Activated CD8-positive, alpha-beta memory T cell treated with anti-CD3 and anti-CD28 coated beads, Interleukin-2, amount 10 ng/mL, durations not matched to agents 7 days and 5 days (primary cell): ENCODE measurements at places on chromosomes 3 and 15.
A peak's percentile ranks its signal among the peaks of the same experiment; 100 is the strongest.

GRCh38 chr3:50369012-50369670 is 9.8 kb upstream of the TMEM115 start:
- H3K4me1 ChIP-seq = peaks cover 4% of the 10 kb centered on the region
- no peak overlapping the region for H3K4me3 ChIP-seq
- no peak overlapping the region for H3K27ac ChIP-seq

DNA sequence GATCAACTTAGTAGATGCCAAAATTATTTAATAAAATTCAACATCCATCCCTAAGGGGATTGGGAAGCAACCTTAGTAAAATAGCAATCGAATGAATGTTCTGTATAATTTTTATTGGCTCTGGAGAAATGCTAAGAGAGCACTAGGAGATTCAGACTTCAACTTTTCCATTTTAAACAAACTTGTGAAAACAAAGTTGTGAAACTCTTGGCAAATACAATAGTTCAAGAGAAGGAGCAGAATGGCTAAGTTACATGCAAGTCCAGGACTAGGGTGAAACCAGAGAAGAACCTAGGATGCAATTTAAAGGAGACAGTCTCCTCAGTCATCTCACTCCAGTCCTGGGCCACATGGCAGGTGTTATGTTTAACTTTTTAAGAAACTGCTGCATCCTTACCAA is 16.7 kb upstream of the ZNF280D start:
- H3K36me3 ChIP-seq = no peaks in the 10 kb centered on the region
- H3K27me3 ChIP-seq = peaks cover 7% of the 10 kb centered on the region
- H3K27ac ChIP-seq = no peak overlapping the region
- no peaks in the 10 kb centered on the region for H3K4me1 ChIP-seq

DNA sequence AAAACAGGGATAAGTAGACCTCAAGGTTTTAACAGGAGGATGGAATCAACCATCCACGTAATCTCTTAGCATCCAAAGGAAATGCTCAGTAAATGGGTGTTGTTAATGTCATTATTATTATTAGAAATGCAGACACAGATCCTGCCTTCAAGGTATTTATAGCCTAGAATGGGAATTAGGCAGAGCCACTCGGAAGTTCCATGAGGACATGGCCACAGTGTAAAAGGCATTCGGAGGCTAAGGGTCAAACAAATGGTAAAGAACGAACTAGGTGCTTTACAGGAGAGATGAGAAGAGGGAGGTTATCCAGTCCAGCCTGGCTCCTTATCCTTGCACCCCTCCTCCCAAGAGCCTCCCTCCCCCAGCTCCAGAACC is 65.0 kb downstream of the SRGAP3 start:
- no peak for DNase-seq
- no peak overlapping the region for H3K4me3 ChIP-seq
- H3K36me3 ChIP-seq = peaks cover 2% of the 10 kb centered on the region
- H3K27me3 ChIP-seq = peaks cover 45% of the 10 kb centered on the region

DNA sequence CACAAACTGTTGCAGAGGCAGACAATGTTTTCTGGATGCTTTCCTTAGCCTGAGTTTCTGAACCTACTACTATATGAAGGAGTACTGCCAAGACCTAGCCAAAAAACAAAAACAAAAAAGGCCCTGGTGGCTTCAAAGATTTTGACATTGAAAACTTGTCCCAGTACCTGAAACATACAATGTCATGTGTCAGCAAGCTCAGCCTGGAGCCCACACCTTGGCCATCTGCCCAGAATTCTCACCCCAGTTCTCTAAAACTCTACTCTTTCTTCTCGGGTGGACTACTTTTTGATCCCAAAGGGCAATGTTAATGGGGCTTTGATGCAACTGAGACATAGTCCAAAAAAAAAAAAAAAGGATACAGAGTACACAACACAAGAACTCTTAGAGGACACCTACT is 81.4 kb downstream of the FAM174B start:
- H3K36me3 ChIP-seq = no peaks in the 10 kb centered on the region
- no peak overlapping the region for H3K4me3 ChIP-seq

DNA sequence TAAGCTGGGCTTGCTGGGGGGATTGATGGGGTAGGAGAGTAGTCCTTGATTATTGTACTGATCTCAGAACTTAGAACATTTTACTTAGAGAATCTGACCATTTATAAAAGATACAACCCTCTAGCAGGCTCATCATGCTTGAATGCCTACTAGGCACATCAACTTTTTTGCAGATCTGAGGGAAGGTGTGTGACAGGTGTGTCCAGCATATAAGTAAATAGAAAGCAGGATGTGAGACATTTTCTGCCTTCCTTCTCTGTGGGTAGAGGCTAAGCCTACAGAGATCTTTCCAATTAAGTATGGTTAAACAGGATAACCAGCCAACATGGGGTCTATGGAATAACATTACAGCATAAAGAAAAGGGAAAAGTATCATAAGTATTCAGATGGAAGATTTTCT is 159.1 kb downstream of the AKAP13 start:
- no peak overlapping the region for H3K4me3 ChIP-seq
- peaks cover 59% of the 10 kb centered on the region for H3K4me1 ChIP-seq
- no peak for DNase-seq
- H3K27me3 ChIP-seq = no peaks in the 10 kb centered on the region

- H3K36me3 ChIP-seq = no peaks in the 10 kb centered on the region
- no peak overlapping the region for H3K4me3 ChIP-seq
- no peak for DNase-seq
- H3K27me3 ChIP-seq = no peaks in the 10 kb centered on the region
Measured at GRCh38 chr3:96756516-96756915, 57.9 kb upstream of the EPHA6 start.

GRCh38 chr3:72558001-72558400 is 290.2 kb downstream of the SHQ1 start:
- H3K4me3 ChIP-seq = no peak overlapping the region
- peaks cover 2% of the 10 kb centered on the region for H3K4me1 ChIP-seq
- no peak overlapping the region for H3K27ac ChIP-seq

GRCh38 chr3:106332884-106333283 is 464.1 kb upstream of the CBLB start:
- H3K36me3 ChIP-seq = peaks cover 21% of the 10 kb centered on the region
- H3K27ac ChIP-seq = peak overlapping the region; percentile 90
- peaks cover 66% of the 10 kb centered on the region for H3K4me1 ChIP-seq
- no peak overlapping the region for H3K4me3 ChIP-seq
- H3K27me3 ChIP-seq = no peaks in the 10 kb centered on the region

GRCh38 chr3:126944089-126944965 is 38.6 kb upstream of the PLXNA1 start:
- H3K27me3 ChIP-seq = no peaks in the 10 kb centered on the region
- no peaks in the 10 kb centered on the region for H3K36me3 ChIP-seq
- DNase-seq = no peak
- peak overlapping the region; percentile 2 for H3K27ac ChIP-seq
- H3K4me3 ChIP-seq = no peak overlapping the region

- H3K4me1 ChIP-seq = no peaks in the 10 kb centered on the region
- H3K27me3 ChIP-seq = peaks cover 22% of the 10 kb centered on the region
- H3K27ac ChIP-seq = no peak overlapping the region
- no peak overlapping the region for H3K4me3 ChIP-seq
- DNase-seq = no peak
- H3K36me3 ChIP-seq = no peaks in the 10 kb centered on the region
Measured at GRCh38 chr3:148694116-148694515, 3.6 kb upstream of the AGTR1 start.

- H3K4me1 ChIP-seq = no peaks in the 10 kb centered on the region
- no peaks in the 10 kb centered on the region for H3K36me3 ChIP-seq
- peaks cover 2% of the 10 kb centered on the region for H3K27me3 ChIP-seq
- no peak overlapping the region for H3K27ac ChIP-seq
Measured at GRCh38 chr3:178512647-178513046, 23.6 kb upstream of the KCNMB2 start.

DNA sequence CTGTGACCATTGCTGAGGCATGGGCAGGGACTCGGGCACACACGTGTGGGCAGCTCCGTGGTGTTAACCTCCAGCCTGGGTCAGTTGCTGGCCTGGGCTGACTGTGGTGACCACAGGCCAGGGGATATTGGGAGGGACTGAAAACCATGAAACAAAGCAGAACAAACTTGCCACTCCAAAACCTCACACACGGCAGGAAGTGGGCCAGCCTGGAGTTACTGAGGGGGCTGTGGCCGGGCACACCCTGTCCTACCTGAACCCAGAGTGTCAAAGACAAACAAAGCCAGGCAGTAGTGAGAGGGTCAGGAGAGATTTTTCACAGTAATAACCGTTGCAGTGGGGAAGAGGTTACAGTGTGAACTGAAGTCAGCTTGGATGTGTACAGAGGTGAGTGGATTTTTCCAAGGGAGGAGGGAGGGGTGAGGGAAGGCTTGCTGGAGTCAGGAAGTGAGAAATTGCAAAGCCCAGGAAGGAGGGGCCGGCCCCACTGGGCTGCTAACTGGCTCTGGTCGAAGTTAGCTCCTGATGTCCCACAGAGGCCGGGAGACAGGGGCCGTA is 40.0 kb upstream of the ATP10A start:
- peak; percentile 63 for DNase-seq
- no peak overlapping the region for H3K4me3 ChIP-seq
- no peaks in the 10 kb centered on the region for H3K36me3 ChIP-seq
- peak overlapping the region; percentile 72 for H3K27ac ChIP-seq
- H3K4me1 ChIP-seq = peaks cover 24% of the 10 kb centered on the region
- H3K27me3 ChIP-seq = no peaks in the 10 kb centered on the region
